ENCODE measurements at places on chromosomes 7 and 10.

- no peak for DNase-seq
These were observed 346.6 kb downstream of the PTEN start for GRCh38 chr10:88209837-88210561.

DNA sequence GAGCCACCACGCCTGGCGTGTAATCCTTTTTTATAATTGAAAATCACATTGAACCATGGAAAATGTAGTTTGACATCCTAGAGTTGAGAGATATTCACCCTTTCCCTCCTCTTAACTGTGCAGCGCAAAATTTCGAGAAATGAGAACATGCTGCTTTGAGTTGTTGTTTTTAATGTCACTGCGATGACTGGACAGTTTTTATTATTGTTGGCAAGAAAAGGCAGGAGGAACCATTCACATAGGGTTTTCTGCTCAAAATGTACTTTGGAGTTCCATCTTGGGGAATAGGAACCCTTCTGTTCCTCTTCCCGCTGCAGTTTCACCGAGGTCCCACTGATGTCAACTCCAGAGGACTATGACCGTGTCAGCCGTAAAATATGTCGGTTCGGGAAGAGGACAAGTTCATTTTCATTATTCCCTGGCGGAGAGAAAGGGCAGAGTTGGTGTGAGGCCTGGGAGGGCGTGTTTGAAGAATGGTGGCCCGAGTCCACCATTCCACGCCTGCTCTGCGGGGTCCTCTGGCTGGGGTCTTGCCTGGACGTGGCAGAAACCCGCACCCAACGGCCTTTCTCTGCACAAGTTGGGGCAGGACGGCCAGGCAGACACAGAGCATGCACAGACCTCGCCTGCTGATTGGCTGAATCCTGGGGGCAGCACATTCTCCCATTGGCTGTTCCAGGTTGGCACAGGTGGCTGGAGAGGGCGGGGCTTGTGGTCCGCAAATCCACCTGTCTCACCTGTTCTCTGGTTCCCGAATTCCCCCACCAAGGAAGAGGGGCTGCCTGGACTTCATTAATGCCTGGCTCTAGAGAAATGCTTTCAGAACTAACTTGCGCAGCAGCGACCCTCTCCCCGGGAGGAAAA is 105.1 kb upstream of the TCF7L2 start:
- no peak for DNase-seq

DNA sequence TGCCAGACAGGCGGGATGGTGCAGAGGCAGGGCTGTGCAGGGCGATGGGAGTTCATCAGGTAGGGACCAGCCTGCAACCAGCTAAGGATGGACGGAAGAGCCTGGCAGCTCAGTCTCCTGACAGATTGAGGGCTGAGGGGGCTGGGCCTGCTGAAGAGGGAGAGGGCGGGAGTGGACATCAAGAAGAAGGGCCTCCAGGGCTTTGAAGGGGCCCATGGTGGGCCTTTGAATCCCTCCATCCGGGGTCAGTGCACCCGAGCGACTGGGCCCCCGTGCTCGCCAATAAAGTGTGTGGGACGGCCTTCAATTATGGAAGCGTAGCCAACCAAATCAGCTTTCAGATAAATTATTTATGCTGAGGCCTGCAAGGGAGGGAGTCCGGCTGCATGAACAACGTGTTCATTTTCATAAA is 431.2 kb downstream of the RPS24 start:
- no peak for DNase-seq

DNA sequence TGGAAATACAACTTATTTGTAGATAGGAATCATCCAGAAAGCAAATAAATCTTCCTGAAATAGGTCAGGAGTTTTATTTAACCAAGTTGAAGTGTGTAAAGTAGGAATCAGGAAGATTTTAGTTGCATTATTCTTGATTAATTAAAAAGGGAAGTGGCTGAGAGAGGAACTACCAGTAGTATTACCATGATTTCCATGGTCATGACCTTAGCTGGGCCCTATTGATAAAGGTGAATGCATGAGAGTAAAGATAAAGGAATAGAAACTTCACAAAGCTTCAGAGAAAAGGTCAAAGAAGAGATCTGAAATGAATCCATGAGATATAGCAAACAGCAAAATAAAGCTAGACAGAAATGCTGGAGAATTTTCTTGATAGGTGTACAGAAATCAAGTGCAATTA is 46.2 kb upstream of the DLX6 start:
- no peak for DNase-seq

- DNase-seq, result no peak
These were observed 162.8 kb upstream of the KCND2 start for GRCh38 chr7:120110169-120110568.

DNA sequence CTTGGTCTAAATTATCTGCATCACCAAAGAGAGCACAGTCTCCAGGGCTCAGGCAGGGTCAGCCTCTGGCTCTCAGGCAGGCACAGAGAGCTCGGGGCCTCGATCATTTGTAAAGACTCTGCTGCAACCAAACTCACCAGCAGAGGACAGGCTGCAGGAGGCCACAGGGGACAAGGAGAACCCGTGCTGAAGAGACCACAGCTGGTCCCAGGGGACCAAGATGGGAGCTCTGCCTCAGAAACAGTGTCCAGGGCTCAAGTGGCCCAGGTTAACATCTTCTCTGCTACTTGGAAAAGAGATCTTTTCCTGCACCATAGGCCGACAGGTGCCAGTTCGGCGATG is 543.2 kb downstream of the PTPRN2 start:
- DNase-seq, result no peak

DNA sequence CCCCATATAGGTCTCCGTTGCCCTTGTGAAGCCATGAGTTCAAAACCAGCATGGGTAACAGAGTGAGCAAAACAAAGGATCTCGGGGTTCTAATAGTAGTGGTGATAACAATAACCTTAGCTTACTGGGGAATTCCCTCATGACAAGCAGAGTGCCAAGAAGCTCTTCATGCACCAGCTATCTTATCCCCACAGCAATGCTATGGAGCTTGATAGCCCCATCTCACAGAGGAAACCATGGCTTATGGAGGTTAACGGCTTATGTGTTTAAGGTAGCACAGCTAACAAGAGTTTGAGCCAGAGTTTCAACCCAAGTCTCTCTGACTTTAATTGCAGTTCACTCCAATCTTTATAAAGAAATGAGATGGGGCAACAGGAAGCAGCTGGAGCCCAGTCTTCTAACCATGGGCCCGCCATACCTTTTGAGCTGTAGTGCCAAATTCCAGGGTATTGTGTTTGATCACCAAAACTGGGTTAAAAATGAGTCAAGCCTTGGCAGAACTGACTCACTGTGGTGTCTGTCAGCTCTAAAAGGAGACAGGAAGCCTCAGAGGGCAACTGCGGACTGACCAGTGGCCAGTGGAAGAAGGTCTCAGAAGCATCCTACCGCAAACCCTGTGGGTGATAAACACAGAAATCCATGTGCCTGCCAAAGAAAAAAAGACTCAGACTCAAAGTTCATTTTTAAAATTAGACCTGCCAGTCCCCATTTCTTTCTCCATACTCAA is 16.5 kb upstream of the PLAU start:
- no peak for DNase-seq

DNA sequence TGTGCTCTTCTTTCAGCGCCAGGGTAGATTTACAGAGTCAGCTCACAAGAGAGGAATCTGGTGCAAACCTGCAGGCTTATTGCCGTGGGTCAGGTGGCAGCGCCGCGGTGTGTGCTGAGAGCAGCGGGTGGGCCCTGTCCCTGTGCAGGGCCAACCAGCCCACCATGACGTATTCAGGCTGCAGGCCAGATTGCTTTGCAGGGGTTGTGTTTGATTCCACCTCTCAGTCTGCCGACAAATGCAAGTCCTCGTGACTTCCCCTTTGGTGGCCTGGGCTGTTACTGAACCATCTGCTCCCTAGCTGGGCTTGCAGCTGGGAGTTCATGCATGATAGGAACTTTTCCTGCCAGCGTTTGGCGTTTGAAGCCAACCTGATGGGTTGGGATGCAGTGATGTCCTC is 66.7 kb upstream of the LEP start:
- no peak for DNase-seq

DNA sequence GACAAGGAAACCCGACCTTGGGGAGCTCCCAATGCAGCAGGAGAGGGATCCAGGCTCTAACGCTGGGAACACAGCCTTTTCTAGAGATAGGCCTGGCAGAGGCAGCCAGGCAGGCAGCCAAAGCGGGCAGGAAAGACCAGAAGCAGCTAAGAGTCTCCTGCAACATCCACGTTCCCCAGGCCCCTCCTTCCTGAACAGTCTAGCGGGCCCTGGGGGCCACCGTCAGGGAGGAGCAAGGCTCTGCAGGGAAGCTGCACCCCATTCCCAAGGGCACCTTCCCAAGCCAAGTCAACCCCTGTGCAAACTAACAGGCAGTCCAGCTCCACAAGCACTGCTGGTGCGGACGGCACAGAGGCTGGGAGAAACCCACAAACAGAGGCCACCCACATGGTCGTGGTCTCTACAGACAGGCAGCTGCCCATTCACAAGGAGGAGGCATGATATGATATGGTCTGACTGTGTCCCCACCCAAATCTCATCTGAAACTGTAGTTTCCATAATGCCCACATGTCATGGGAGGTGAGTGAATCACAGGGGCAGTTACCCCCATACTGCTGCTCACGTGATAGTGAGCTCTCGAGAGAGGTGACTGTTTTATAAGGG is 115.7 kb downstream of the MAD1L1 start:
- no peak for DNase-seq
